Naive B cell (primary cell): ENCODE measurements at places on chromosomes 1 and 21.

GRCh38 chr1:20115916-20116315, 3.4 kb downstream of the PLA2G2D start:
- no peak for DNase-seq

DNA sequence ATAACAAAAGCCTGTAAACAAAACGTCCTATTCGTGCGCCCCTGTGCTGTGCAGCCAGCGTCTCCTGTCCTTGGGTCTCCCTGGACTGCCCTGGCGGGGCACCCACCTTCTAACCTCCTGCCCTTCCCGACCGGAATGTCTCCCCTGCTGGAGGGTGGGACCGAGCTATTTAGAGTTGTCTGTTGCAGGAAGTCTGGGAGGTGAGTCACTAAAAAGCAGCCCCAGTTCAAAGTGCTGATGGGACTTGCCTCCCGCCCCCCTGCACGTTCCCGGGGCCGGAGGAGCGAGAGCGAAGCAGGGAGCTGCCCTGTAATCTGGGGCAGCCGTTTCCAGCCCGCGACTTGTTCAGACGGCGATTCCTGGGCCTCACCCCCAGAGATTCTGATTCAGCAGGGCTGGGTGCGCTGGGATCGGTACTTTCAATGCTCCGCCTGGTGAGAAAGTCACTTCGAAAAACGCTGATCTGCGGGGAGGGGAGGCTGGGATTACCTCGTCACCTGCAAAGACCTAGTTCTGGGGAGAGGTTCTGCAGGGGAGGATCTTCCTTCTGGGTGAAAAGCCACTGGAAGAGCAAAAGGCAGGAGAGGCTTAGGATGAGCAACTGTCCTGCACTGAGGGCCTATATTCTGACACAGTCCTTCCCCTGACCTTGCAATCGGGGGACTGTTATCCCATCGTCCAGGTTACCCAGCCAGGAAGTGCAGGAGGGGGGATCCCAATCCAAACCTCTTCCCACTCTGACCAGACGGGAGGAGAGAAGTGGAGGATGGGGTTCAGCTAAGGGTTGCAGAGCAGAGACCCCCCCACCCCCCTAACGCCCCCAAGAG, 1.2 kb upstream of the DHRS3 start:
- DNase-seq: no peak

GRCh38 chr1:237878406-237878805, 12.3 kb downstream of the ZP4 start:
- DNase-seq: no peak

DNA sequence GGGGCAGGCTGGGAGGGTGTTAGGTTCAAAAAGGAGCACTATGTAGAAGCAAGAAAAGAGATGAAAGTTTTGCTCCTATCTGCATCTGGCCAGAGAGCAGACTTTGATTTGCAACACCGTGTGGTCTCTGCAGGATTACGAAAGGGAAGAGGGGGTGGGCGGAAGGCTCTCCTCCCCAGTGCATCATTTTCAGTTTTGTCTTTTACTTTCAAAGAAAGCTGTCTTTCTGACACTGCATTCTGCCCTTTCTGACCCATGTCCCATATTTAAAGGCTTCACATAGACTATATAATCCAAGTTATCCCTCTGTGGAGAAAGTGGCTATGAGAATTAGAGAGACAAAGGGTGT, 126.5 kb downstream of the RHOU start:
- DNase-seq: no peak

GRCh38 chr1:41020654-41021053, 871 bp downstream of the SLFNL1 start:
- DNase-seq: no peak

DNA sequence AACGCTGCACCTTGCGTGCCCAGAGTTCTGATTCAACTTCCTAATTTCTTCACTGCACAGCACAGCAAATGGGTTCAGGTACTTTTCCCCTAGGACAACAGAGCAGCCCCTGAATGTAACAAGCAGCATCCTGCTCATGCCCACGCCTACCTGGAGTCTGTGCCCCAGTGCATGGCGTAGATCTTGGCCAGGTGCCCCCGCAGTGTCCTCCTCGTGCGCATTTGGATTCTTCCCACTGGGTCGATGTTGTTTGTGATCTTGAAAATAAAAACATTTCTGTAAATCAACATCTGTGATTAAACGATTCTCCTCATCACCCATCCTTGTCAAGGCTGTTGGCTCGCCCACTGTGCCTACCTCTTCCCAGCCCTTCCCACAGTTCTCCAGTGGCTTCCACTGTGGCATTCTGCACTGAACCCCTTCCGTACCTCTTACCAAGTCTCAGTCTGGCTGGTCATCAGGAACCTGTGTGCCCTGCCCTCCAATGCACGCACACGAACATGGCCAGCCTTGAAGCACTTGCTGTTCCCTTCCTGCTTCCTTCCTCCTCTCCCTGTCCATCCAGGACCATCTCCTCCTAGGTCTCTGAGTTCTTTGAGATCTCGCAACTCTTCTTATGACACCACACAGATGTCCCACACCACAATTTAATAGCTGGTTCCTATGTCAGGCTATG, 37.5 kb upstream of the NADK start:
- no peak for DNase-seq

GRCh38 chr21:44352253-44352860, 1.1 kb upstream of the TRPM2 start:
- DNase-seq: no peak

- DNase-seq: no peak
These were observed 4.2 kb downstream of the SFPQ start for GRCh38 chr1:35188578-35189392.

- DNase-seq: no peak
These were observed 3.2 kb downstream of the ATP1B1 start for GRCh38 chr1:169109561-169110134.

DNA sequence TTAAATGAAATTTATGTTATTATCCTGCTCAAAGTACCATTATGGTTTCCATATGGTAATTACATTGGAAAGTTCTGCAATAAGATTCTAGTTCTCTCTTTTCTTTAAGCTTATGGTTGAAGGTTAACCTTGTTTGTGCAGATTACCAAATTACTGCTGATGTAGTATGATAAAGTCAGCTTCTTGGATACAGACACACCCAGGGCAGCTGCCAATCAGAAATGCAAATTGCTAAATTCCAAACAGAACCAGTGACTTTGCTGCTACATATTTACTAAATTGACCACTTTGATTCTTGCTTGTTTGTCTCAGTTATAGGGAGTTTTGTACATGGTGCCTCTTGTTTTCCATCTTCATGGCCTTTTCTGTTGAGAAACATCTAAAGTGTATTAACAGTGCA, 26.5 kb downstream of the GNAT2 start:
- no peak for DNase-seq

- DNase-seq: no peak
These were observed 29.6 kb downstream of the GNB1 start for GRCh38 chr1:1861339-1861730.

DNA sequence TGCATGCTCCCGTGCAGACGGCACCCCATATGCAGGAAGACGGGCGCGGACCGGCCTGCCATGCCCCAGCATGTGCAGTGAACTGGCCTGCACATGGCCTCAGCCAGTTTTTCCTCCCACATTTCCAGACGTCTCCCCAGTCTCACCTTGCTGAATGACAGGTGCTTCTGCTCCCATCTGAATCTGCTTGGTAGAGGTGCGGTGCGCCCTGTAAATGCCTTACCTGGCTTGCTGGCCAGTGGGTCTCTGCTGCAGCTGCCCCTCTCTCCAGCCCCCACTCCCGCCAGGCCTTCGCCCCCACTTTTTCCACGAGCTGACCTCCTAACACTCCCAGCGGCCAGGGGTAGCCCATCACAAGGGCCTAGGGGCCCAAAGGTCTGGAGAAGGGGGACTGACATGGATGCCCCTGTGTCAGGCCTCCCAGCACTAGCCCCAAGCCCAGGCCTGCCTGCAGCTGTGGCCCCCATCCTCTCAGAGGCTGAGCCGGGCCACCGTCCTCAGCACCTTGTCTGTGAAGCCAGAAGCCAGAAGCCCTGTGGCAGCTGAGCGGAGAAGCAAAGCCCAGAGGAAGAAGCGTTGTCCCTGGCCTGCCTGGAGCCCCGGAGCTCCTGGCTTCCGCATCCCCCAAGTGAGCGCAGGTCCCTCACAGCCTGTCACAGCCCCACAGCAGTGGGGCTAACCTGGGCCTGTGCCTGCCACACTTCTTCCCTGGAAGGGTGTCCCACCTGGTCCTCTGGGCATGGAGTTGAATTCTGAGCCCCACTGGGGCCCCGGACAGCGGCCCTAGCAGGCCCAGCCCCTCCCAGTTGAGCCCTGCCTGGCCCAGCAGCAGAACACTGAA, 3.7 kb upstream of the SLC19A1 start:
- no peak for DNase-seq

GRCh38 chr1:65079941-65080340, 68.1 kb upstream of the AK4 start:
- DNase-seq: no peak

- DNase-seq: no peak
These were observed 243.0 kb downstream of the PDE4B start for GRCh38 chr1:66035616-66036245.

DNA sequence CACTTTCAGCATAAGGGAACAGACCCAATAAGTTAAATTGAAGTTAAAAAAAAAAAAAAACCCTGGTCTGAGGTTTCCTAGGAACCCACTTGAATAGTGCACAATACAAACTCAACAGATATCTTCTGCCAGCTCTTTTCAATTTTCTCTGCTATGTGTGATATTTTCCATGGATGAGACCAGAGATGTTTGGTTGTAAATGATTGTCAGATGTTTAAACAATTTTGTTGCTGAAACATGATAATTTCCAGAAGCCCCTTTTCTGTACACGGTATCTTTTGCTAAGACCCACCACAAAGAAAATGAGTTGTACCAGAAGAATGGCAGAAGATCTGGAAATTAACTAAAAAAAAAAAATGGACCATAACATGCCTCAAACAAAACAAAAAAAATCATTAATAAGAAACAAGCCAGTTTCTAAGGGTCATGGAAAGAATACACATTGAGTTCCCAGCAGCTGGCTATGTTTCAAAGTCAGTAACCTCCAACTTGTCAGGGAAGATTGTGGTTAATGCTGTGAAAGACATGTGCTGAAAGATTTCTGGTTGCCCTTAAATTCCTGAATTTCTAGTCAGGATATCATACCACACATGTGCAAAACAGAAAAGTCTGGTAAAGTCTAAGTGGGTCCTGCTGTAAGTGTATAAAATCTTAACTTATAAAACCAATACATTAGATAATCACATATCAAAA, 35.6 kb upstream of the MGST3 start:
- no peak for DNase-seq

DNA sequence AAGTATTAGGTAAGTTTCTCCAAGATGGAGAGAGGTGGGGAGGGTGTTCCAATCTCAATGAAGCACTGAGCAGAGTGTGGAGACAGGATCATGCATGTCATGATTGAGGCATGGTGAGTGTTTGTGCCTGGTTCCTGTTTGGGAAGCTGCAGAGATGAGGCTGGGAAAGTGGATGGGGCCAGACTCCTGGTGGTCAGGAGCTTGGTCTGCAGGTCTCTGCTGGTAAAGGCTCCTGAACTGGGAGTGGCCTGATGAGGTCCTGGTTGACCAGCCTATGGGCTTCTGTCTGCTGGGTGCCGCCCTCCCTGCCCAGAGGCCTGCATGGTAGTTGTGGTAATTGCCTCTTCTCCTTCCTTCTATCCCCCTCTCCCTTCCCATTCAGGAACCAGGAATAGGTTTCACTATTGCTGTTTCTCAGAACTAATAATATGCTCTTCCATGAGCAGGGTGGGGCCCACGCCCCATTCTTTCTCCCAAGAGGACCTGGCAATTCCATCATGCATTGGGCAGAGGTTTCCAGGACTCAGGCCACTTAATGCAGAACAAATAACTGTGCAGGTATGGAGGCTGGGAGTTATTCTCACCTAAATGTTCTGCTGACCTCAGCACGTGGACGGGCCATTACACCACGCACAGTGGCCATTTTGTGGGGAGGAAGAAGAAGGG, 24.5 kb downstream of the PROK1 start:
- no peak for DNase-seq

- DNase-seq: no peak
These were observed 133.6 kb downstream of the TGFBR3 start for GRCh38 chr1:91752324-91752723.

GRCh38 chr1:172145231-172145651, 275.2 kb upstream of the C1orf105 start:
- DNase-seq: no peak

GRCh38 chr1:90387805-90388204, 329.3 kb downstream of the BARHL2 start:
- no peak for DNase-seq

DNA sequence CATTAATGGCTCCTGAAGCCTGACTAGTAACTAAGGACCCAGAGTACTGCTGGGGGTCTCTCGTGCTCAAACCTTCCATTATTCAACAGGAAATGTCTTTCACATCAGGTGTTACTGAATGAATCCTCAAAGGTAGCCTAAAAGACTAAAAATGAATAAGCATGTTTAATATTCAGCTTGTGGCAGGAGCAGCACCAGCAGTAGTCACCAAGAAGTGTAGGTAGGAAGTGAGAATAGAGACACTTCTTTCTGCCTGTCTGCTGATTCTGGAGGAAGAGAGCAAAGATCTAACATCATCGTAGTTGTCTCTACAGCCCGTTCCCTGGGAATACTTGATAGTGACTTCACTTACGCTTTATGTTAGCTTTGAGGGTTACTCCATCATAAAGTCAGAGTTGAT, 7.6 kb upstream of the SLC30A1 start:
- DNase-seq: no peak

- no peak for DNase-seq
These were observed 167.3 kb downstream of the PDE4B start for GRCh38 chr1:65959896-65960567.

DNA sequence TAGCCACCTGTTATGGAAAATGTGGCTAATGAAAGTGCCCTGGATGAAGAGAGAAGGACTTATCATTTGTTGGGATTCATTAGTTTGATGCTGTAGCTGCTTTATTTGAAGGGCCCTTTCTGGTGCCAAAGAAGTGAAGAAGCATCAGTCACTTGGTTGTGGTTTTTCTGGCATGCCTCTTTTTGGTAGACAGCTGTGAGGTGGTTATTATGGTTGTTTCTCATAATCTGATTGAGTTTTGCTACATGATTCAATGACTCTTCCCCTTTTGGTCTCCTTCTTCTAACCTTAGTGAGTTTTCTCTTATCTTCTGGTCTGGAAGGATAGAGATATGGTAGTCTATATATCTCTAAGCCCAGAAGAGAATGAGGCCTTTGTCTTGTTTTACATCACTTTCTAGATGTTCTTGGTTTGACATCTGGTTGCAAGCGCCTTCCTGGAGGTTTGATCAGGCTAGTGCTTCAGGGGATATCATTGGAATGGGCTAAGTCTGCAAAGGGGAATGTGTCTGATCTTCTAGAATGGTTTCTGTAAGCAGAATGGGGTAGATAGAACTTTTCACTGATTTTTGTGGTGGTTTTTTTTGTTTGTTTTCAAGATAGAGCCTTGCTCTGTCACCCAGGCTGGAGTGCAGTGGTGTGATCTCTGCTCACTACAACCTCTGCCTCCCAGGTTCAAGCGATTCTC, 26.0 kb downstream of the ARID1A start:
- no peak for DNase-seq

- no peak for DNase-seq
These were observed 18.1 kb upstream of the EPHA8 start for GRCh38 chr1:22545141-22545540.

- DNase-seq: no peak
These were observed 17.3 kb upstream of the ABCG1 start for GRCh38 chr21:42201615-42202161.

- DNase-seq: no peak
These were observed 28.5 kb downstream of the SLC37A1 start for GRCh38 chr21:42542196-42542595.
